Liver (tissue), 10 donors: ENCODE measurements at places on chromosomes 12 and 14.

- DNase-seq = no peak
These were observed 446.7 kb upstream of the GARIN6 start for GRCh38 chr12:99200711-99201384.

- DNase-seq = no peak
These were observed 113.6 kb downstream of the DAD1 start for GRCh38 chr14:22475381-22475780.

DNA sequence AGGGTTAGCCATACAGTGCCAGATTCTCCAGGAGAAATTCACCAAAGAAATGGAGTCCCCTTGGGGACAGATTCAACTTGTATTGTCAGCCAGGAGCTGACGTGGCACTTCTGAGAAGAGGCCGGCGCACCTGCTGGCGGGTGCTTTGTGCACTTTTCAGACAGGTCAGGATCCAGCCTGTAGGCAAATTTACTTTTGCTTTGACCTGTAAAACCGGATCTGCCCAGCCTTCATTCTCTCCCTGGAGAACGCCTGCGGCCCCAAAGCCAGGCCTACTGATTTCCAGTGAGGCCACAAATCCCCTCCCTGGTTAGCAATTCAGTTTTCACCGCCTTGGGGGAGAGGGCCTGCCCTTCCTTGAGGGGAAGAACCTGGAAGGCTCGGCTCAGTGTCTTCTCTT is 17.4 kb downstream of the P2RX4 start:
- peak; percentile 55 for DNase-seq

DNA sequence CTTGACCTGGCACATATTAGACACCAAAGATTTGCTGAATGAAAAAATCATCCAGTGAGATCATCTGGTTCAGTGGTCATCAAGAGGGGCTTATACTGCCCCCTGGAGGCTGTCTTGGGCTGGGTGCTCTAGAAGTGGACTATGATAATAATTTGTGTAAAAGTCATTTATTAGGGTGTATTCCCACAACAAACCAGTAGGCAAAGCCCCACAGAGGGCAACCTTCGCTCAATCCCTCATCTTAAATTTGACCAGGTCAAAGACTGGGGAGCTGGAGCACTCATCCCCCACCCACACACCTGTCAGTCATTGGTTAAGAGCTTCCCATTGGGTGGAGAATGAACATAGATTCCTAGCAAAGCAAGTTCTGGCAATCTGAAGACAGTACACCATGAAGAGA is 20.0 kb upstream of the FICD start:
- no peak for DNase-seq

- DNase-seq = no peak
These were observed 4.3 kb upstream of the BRMS1L start for GRCh38 chr14:35821564-35822411.

- DNase-seq = no peak
These were observed 90.9 kb upstream of the CCDC196 start for GRCh38 chr14:66395300-66395699.

DNA sequence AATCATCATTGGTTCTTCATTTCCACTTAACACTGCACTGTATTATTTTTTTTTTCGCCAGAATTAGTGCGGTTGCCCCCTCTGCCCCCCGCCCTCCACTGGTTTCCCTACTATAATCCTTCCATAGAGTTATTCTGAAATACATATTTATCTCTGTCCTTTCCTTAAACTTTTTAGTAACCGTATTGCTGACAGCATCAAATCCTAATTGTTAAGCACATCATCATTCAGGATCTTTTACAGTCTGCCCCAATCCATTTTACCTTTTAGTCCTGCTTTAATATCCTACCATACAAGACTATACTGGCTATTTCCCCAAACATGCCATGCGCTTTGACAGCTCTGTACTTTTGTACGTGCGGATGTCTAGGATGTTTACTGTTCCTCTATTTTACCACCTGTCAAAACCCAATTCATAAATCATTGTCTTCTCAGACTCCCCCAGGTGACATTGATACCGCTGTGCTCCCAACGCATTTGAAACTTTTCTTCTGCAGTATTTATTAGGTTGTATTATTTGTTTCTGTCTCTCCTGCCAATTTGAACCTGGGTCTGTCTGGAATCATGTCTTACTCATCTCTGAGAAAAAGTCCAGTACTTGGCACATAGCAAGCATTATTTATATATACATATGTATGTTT is 1.0 kb downstream of the FGFR1OP2 start:
- no peak for DNase-seq

DNA sequence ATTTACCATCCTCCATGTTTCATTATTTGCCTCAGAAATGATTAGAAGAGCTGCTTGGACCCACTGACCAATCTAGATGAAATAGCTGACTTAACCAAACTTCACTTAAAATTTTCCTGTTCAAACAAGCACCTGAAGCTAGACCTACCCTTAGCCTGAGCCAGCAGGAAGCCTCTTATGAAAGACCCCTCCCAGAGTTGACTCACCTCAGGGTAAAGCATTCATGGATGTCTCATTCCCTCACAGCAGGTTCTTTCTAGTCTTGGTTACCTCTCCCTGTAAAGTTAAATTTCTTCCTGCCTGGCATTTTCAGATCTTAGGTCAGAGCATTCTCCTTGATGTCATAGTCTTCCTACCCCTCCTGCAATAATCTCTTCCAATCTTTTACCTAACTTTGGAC is 1209.8 kb downstream of the FLRT2 start:
- no peak for DNase-seq

GRCh38 chr12:42486407-42486806 is 103.1 kb downstream of the PRICKLE1 start:
- no peak for DNase-seq

DNA sequence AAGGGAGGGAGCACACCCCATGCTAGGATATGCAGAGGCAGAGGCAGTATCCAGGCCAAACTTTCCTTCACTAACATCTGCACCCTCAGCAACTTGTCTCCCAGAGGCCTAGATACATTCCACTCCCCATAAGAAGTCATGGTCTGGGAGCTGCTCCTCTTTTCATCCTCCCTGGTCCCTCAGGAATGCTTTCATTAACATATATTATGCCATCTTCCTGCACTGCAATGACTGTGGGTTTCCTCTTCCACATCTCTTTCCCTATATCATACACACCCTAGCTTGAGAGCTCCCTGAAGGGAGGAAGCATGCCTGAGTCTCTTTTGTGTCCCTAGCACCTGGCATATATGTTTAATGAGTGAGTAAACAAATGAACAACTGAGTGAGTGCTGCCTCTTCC is 8.6 kb downstream of the DDN start:
- no peak for DNase-seq

- DNase-seq = no peak
These were observed 483.9 kb downstream of the ZFP36L1 start for GRCh38 chr14:68308726-68309520.

- DNase-seq = no peak
These were observed 366.8 kb downstream of the VRK1 start for GRCh38 chr14:97164021-97164420.

GRCh38 chr12:56931474-56931978 is 2.7 kb downstream of the SDR9C7 start:
- DNase-seq = peak; percentile 53

DNA sequence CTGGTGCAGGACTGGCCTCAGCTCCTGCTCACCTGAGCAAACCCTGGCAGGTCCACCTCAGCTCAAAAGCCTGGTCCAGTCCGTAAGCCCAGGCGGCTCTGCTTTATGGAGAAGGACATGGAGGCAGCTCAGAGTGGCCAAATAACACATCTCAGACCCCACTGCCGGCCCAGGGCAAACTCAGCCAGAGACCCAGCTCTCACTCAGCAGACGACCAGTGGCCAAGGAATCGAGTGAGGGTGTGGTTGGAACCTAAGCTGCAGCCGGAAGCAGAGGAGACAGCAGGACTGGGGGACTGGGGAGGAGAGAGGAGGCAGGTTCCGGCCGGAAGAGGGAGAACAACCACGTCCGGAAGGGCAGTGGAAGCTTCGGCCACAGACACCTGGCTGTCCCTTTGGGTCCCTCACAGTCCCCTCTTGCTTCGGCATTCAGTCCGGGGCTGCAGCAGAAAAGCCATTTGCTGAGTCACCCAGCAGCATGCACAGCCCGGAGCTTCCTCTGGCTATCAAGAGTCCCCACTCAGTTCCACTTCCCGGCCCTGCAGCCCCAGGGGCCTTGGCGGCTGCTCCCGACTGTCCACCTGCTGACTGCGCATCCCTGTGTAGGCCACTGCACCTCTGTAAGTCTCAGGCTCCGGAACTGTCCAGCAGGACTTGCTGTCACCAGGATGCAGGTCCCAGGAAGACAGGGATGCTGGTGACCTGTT is 104.0 kb downstream of the CALM1 start:
- no peak for DNase-seq

- no peak for DNase-seq
These were observed 195.4 kb downstream of the DUSP6 start for GRCh38 chr12:89156862-89157262.

DNA sequence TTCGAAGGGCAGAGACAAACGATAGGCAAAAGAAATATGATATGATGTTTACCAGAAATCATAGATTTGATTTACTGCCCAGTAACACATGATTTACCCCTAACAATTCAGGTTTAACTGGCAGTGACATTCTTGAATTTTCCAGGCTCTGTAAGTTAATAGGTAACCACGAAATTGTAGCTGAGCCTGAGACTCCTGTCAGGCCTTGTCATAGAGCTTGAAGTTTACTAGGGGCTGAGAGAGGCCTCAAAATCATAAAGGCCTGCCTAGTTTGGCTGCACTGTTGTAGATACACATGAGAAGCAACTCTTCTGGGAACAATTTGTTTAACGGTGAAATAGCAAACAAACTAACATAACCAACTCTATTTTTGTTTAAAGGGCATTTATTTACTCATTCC is 3.3 kb downstream of the ERP27 start:
- no peak for DNase-seq

- DNase-seq = no peak
These were observed 21.3 kb downstream of the MYBPC1 start for GRCh38 chr12:101616027-101616494.

GRCh38 chr14:56846970-56847930 is 37.0 kb upstream of the OTX2 start:
- DNase-seq = no peak

- DNase-seq = no peak
These were observed 40.7 kb downstream of the STK38L start for GRCh38 chr12:27284751-27285150.

- DNase-seq = no peak
These were observed 17.1 kb downstream of the GMFB start for GRCh38 chr14:54471641-54472040.

DNA sequence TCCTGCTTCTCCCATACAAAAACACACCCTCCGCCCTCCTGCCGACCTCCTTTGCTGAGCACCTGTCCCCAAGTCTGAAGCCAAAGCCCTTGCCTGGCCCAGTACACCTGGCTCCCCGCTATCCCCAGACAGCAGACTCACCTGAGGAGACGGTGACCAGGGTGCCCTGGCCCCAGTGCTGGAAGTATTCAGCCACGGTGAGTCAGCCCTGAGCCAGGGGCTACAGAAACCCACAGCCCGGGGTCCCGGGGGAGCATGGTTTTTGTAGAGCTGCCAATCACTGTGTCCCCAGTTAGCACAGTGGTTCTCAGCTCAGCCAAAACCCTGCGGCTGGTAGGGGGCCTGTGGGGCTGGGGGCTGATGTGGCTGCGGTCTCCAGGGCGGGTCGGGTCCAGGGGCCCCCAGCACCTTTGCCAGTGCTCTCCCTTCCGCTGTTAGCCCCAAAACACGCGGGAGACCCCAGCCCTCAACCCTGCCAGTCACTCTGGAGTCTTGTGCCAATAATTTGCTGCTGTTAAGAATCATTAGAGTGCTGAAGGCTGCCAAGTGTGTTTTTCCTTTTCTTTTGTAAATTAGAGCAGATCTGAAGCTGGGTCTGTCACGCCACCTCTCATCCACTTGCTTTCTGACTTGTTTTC is 339.0 kb downstream of the TMEM121 start:
- DNase-seq = no peak

DNA sequence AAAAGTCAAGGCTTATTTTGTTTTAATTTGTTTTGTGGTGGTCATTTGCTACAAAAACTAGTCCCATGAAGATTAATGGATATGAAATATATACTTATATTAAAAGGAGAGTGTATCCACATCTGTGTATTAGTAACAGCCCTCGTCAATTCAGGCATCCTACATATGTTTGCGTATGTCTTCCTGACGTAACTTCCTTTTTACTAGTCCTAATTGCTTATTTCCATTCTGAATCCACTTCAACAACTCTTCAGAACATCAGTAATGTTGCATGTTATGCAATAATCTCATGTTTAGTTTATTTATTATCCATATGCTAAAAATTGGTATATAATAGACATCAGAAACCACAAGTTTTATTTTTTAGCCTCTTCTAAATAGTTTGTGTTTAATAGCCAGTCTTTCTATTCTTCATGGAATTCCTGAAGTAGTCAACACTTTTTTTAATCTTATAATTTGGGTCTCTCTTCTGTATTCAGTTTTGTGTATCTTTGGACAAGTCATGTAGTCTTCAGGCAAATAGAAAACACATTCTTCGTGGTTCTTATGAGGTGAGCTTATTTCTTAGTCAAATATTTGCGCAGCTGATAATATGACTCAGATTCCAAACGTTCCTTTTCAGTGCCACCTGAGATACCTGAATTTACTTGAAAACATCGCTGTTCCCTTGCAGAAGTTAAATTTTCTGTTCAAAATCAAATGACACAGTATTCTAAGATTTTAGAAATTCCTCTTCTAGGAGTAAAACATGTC is 268.6 kb downstream of the CCDC59 start:
- no peak for DNase-seq

DNA sequence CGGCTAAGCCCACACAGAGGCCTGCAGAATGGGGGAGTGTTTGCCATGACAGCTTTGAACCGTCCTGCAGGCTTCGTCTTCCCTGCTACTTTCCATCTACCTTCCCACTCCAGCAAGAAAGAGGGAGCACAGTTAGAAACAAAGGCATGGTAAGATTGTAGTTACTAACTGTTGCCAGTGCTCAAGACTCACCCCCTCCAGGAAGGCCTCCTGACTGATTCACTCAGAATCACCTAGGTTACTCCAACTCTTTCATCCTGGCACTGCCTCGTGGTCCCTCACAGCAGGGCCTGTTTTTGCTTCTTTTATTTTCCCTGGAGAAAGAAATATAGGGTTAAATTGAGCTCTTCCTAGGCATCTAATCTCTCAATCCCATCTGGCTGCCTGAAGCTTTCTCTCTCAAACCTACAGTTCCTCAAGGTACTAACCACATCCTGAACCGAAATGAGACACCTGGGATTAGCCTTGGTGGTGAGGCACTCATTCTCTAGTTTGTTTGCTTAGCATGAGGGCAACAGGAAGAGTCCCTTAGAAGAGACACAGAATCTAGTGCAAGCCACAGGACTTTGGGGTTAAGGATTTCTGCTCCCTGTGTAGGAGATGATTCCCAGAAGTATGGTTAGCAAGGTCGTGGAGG is 7.8 kb downstream of the GALNT6 start:
- DNase-seq = no peak

GRCh38 chr14:102544046-102544746 is 34.6 kb upstream of the ANKRD9 start:
- DNase-seq = no peak

DNA sequence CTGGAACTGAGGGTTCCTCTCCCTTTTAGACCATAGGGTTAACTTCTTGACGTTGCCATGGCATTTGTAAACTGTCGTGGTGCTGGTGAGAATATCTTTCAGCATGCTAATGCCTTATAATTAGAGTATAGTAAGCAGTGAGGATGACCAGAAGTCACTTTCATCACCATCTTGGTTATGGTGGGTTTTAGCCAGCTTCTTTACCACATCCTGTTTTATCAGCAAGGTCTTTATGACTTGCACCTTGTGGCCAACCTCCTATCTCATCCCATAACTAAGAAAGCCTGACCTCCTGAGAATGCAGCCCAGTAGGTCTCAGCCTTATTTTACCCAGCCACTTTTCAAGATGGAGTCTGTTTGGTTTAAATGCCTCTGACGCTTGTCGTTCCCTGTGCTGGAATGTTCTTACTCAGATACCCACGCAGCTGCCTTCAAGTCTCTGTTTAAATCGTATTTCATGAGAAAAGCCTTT is 44.2 kb downstream of the BBS10 start:
- DNase-seq = no peak
